ENCODE measurements at places on chromosomes 13 and 19.

- peak; percentile 43 for DNase-seq
Observed at GRCh38 chr19:56253737-56254136, 18.8 kb upstream of the EDDM13 start.

GRCh38 chr19:55597501-55597921 lies 1.8 kb downstream of the FIZ1 start:
- no peak for DNase-seq

DNA sequence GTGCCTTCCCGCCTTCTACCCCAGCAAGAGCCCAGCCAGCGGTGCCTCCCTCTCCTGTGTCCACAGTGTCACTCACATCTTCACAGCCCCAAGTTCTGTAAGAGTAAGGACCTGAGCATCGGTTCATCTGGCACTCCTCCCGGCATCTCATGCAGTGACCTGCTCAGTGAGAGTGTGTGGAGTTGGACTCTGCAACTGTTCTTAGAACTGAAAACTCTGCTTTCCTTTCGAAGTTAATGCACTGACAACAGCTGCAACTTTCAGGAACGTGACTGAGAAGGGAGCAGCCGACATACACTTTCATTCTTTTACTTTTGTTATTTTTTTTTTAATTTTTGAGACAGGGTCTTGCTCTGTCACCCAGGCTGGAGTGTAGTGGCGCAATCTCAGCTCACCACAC lies 41.2 kb downstream of the CEP89 start:
- DNase-seq, result no peak

DNA sequence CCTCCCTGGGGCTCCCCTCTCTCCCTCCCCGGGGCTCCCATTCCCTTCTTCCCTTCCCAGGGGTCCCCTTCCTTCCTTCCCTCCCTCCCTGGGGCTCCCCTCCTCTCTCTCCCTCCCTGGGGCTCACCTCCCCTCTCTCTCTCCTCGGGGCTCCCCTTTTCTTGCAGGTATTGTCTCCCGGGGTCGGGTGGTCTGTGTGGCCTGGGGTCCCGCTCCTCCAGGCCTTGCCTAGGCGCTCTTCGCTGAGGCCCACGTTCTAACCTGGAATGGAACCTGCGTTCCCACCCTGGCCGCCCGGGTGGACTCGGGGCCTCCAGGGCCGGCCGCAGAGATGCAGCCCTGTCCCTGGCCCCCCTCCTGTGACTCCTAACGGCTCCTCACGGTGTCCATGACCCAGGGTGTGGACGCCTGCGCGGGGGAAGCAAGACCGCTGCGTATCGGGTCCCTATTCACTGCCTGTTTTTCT lies 940 bp upstream of the DCUN1D2 start:
- DNase-seq, result no peak
